Activated CD8-positive, alpha-beta T cell treated with anti-CD3 and anti-CD28 coated beads for 36 hours (primary cell): ENCODE measurements at places on chromosomes 7 and 10.

DNA sequence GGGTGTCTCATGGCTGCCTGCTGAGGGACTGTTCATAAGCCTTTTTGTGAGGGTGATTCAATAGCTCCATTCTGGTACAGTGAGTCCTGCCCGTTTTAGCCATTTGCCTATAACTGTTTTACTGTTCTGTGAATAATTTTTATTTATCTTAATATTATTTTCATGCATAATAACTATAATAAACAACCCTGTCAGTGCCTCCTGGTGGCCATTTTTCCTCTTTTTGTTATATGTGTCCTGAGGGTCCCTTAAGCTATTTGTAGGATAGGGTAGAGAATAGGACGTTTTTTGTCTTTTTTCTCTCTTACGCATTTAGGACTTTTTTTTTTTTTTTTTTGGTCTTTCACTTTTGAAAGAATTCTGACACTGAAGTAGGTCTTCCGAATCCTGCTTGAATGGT is 2.9 kb downstream of the C1QL3 start:
- no peak for DNase-seq

DNA sequence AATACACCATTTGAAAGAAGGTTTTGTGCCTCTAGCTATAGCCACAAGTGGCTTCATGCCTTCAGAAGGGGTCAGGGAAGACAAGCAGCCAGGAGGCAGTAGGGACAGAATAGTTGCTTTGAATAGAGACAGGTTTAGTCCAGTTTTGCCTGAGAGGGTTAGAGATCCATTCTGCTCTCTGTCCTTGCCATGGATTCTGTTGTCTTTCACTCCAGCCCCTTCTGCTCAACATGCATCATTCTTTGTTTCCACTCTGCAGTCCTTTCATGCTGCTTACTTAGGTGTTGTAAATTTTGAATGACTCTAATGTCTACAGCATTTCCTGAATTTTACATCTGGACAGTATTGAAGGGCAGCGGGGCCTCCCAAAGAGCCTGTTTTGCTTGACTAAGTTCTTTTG is 60.3 kb downstream of the CNTNAP2 start:
- no peak for DNase-seq

GRCh38 chr7:152313831-152314604 is 121.8 kb downstream of the KMT2C start:
- DNase-seq, result no peak

DNA sequence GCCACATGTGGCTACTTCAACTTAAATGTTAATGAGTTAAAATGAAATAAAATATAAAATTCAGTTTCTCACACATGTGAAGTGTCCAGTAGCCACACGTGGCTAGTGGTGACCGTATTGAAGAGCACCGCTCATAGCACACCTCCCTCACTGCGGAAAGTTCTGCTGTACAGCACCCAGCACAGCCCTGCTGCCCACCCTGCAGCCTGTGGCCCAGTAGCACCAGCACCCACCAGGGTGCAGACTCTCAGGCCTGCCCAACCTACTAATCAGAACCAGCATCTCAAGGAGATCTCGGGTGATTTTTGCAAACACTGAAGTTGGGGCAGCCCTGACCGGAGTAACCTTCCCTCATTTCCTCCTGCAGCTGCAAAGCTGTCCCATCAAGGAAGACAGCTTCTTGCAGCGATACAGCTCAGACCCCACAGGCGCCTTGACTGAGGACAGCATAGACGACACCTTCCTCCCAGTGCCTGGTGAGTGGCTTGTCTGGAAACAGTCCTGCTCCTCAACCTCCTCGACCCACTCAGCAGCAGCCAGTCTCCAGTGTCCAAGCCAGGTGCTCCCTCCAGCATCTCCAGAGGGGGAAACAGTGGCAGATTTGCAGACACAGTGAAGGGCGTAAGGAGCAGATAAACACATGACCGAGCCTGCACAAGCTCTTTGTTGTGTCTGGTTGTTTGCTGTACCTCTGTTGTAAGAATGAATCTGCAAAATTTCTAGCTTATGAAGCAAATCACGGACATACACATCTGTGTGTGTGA is 162.8 kb upstream of the LANCL2 start:
- DNase-seq, result no peak

- DNase-seq, result no peak
These were observed 14.3 kb downstream of the UBTD1 start for GRCh38 chr10:97512993-97513392.

GRCh38 chr10:113823389-113823788 is 30.5 kb downstream of the DCLRE1A start:
- DNase-seq, result no peak

DNA sequence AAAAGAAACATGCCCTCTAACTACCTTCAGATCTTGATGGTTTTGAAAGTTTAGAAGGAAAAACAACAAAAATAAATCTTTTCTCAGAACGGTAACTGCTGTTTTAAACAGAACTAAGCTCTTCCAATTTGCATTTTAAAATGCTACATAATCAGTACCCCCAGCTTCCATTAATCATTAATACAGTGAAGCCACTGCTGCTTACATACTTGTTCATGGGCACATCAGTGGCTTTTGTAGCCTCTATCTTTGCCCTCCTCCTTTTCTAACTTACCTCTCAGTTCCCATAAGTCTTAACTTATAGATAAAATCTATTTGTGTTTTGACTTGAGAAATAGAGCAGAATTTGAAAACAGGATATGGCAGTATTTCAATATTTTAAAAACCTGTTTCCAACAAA is 109.1 kb downstream of the POLL start:
- no peak for DNase-seq

DNA sequence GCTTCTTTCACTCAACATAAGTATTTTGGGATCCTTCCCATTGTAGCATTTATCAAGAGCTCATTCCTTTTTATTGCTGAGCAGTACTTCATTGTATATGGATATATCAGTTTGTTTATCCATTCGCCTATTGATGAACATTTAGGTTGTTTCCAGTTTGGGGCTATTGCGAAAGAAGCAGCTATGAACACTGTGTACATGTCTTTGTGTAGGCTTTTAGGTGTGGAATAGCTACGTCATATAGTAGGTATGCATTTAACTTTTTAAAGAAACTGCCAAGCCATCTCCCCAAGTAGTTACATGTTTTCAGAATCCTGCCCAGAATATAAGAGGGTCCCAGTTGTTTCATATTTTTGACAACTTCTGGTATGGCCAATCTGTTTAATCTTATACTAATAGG is 468.1 kb downstream of the IPMK start:
- no peak for DNase-seq

- no peak for DNase-seq
These were observed 26.8 kb upstream of the TRUB1 start for GRCh38 chr10:114911052-114911711.

DNA sequence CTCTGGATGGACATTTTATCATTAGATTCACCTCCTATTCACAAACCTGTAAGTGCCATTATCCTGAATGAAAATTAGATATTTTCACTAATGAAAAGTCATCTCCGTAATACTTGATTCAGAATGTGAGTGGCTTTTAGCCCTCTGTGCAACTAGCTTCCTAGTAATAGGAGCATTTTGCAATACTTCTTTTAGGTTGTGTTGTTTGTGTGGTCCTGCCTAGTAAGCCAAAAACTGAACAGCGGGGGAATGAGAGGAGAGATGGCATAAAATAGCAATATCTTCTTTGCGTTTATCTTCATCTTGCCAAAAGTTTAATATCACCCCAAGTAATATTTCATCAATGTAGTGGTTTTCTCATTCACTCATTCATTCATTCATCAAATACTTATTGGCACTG is 507.5 kb upstream of the CELF2 start:
- DNase-seq, result no peak

- DNase-seq, result no peak
These were observed 119.1 kb upstream of the FOXP2 start for GRCh38 chr7:114295522-114295921.

- no peak for DNase-seq
These were observed 88.7 kb downstream of the MAD1L1 start for GRCh38 chr7:2143981-2144595.

GRCh38 chr10:130804778-130805634 is 506.5 kb downstream of the TCERG1L start:
- no peak for DNase-seq

DNA sequence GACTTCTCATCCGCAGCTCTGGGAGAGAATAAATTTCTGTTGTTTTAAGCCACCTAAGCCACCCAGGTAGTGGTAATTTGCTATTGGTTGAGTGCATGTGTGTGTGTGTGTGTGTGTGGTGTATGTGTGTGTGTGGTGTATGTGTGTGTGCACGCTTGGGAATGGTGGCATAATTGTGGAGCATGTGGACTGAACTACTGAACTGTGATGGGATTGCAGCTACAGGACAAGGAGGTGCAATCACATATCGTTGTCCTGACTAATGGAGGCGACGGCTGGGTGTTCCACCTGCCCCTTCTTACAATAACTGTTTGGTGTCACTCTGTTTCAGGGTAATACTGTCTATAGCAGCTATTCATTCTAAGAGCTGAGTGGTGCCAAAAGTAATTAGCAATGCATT is 448.7 kb upstream of the PFKP start:
- DNase-seq, result no peak

DNA sequence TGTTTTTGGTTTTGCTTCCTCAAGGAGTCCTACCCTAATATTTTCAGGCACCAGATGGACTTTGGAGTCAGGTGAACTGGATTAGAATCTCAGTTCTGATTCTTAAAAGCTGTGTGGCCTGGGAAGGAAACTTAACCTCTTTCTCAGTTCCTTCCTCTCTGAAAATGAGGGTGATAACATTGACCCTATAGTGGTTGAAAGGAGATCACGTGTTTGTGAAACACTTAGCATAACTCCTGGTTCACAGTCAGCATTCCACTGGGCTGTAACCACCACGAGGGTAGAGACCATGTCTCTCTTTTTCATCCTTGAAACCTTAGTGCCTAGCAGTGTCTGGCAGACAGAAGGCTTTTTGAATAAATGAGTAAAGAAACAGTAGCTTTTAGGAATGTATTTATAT is 16.7 kb downstream of the LSMEM1 start:
- DNase-seq, result no peak
